CD4-positive, CD25-positive, alpha-beta regulatory T cell (primary cell): ENCODE measurements at places on chromosomes 7 and 10. TPM values are rescaled to one million over a fixed set of nuclear protein-coding genes. Genes with fewer than 3 reads are reported as not detected.

Gene ASIC3
- polyA plus RNA-seq, result not detected

Gene CTTNBP2
- polyA plus RNA-seq, result not detected

Gene GIMAP2
- 79.0 TPM for polyA plus RNA-seq

Gene SLC13A1
- not detected for polyA plus RNA-seq

Gene CHAT
- not detected for polyA plus RNA-seq

Gene AGMO
- polyA plus RNA-seq, result not detected

Gene UCN3
- polyA plus RNA-seq, result not detected

Gene ARHGEF35
- 2.0 TPM for polyA plus RNA-seq

Gene BEND7
- not detected for polyA plus RNA-seq

Gene FEZF1
- not detected for polyA plus RNA-seq

Gene GARIN1A
- not detected for polyA plus RNA-seq

Gene SEC23IP
- 47.8 TPM for polyA plus RNA-seq

Gene CTNNA3
- polyA plus RNA-seq, result not detected

Gene VWA2
- polyA plus RNA-seq, result not detected

Gene IDI2
- polyA plus RNA-seq, result not detected
